ENCODE measurements at places on chromosomes 12 and 14.

GRCh38 chr12:113235976-113236375 lies 14.7 kb downstream of the TPCN1 start:
- no peak for DNase-seq

- DNase-seq = no peak
Measured at GRCh38 chr12:116376354-116377193, 99.1 kb upstream of the MED13L start.

DNA sequence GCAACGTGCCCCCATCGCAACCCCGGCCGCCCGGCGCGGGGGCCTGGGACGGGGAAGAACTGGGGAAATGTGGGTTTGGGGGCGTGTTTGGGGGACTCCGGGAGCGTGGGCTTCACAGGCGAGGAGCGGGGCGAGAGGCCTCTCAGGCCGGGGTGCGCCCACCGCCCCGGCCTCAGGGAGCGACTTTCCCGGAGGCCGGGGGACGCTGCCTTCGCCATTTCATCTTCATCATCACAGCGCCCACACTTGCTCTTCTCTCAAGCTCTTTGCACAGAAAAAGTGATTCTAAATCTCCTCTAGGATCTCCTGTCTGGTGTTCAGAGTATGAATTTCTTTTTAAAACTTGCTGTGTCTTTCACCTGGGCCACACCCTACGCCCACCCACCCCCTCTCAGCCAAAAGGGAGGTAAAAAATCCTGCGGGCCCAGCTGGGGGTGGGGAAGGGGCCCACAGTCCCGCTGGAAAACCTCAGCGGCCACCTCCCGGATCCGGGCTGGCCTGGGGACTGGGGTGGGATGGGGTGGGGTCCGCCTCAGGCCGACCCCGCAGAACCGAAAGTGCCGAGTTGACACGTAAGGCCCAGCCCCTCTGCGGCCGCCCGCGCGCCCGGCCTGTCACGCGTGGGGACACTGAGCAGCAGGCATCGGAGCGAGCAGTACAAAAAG lies 7.4 kb downstream of the CDKN1B start:
- no peak for DNase-seq

GRCh38 chr12:9365296-9365695 lies 157.1 kb upstream of the PZP start:
- no peak for DNase-seq

- no peak for DNase-seq
Measured at GRCh38 chr14:92105073-92105892, 1.1 kb downstream of the ATXN3 start.

GRCh38 chr12:87025976-87026375 lies 769.8 kb upstream of the MGAT4C start:
- no peak for DNase-seq

DNA sequence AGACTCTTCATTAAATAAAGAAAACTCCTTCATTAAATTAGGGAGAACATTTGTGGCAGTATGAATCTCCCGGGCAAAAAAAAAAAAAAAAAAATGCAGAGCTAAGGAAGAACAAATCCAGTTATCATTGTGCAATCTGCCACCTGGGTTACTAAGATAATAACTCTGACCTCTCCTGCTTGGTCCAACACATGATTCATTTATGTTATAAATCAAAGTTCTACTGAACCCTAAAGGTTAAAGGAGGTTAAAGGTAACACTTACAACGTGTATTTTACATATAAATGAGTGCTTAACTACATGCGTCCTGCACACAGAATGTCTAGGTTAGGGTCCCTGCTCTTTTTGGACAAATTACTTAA lies 4.2 kb downstream of the TGFB3 start:
- DNase-seq = no peak

GRCh38 chr12:123483602-123484248 lies 25.8 kb downstream of the SNRNP35 start:
- DNase-seq = no peak

- DNase-seq = no peak
Measured at GRCh38 chr14:59229653-59230406, 41.4 kb downstream of the DAAM1 start.

- no peak for DNase-seq
Measured at GRCh38 chr12:21775133-21775820, 771 bp upstream of the KCNJ8 start.

- no peak for DNase-seq
Measured at GRCh38 chr14:60662982-60663381, 13.7 kb upstream of the SIX1 start.

- DNase-seq = no peak
Measured at GRCh38 chr12:117408161-117408791, 46.9 kb upstream of the NOS1 start.

GRCh38 chr14:56989359-56989758 lies 179.1 kb upstream of the OTX2 start:
- no peak for DNase-seq

- no peak for DNase-seq
Measured at GRCh38 chr12:45502481-45503128, 226.9 kb upstream of the ARID2 start.

GRCh38 chr12:80184926-80185325 lies 85.6 kb downstream of the OTOGL start:
- DNase-seq = no peak

DNA sequence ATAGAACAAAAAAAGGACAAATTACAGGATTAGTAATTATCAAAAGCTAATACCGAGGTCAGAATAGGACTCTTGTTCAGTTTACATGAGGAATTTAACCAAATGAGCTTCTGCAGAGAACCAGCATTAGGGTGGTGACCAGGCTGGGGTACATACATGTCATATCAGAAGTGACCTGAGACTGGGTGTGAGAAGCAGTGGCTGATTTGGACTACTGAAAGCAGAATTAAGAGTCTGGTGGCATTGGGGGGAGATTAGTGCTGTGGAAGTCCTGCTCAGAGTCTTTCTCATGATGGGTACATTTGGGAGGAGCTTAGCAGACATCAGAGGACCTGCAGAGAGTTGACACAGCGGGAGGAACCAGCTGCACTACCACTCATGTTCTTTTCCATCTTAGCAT lies 21.7 kb downstream of the TRAF3 start:
- no peak for DNase-seq

DNA sequence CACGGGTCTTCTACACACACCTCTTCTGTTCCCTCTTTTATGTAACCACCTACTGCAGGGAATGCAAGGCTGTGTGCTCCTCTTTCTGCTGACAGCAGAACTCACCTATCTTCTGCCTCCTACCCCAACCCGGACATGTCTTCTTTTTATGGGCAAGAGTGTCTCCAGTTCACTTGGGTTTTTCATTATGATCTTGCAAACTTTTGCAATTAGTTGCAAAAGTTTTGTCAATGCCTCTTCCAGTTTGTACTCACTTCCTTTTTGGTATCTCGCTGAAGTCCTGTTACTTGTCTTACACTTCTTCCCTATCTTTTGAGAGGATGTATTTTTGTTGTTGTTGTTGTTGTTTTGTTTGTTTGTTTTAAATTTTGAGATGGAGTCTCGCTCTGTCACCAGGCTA lies 50.6 kb downstream of the DRAM1 start:
- DNase-seq = no peak

DNA sequence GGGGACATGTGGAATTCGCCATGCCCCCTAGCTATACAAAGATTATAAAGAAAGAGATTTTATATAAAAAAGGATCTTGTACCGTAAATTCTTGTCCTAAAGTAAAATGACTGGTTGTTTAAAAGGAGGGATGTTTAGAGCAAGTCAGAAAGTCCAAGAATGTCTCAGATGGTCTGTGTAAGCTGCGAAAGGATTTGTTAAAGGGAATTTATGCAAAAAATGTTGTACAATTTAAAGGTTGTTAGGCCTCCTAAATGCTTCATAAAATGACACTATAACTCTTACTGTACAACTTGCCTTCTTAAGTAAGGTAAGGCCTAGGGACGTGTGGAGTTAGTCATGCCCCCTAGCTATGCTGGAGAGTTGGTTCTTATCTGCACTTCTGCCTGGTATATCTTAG lies 237.6 kb downstream of the KCNH5 start:
- DNase-seq = no peak

- no peak for DNase-seq
Measured at GRCh38 chr14:66009089-66009488, 477.1 kb upstream of the CCDC196 start.

GRCh38 chr14:98651037-98651436 lies 621.0 kb downstream of the BCL11B start:
- DNase-seq = no peak

DNA sequence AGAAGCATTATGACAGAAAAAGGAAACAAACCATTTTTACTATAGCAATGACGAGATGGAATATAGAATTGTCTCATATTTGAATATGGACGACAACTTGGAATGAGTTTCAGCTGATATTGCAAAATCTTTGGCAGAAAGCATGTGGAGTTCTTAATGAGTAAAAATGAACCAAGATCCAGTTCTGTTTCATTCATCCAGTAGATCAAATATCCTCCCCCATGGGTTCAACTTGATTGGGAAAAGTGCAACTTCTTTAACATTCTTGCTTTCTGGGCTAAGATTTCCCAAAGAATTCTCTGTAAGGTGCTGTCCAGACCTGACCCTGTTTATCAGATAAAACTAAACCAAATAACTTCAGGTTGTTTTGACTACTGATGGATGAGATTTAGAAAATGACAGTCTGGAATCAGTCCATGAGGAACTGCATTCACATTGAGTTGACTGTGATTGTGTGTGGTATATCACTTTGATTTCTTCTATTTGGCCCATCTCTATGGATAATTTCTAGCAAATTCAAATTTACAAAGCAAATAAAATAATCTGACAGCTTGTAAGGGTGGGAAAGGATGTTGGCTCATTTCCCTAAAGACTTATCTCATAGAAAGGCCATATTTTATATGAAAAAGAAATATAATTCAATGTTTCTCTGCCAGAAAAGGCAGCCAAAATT lies 267.4 kb downstream of the ADAMTS20 start:
- no peak for DNase-seq

DNA sequence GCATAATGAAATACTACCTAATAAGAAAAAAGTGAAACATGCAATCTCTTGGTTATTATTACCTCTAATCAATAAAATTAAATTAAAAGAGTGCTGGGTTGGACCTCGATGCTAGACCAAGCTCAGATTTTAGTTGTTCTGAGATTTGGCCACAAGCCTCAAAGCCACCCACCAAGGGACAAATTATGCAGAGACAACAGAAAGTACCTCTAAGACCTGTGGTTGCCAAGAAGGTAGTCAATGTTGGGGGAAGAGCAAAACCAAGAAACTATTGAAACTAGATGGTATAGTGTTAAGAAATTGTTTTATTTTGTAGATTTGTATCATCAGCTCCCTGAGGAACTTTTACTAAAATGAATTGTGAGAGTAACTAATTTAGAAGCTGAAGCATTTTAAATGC lies 43.8 kb upstream of the ARID2 start:
- DNase-seq = no peak

- no peak for DNase-seq
Measured at GRCh38 chr12:22866406-22866805, 241.4 kb downstream of the ETNK1 start.

- no peak for DNase-seq
Measured at GRCh38 chr12:95143621-95144205, 70.3 kb upstream of the NR2C1 start.

GRCh38 chr12:23862701-23863100 lies 86.8 kb downstream of the SOX5 start:
- no peak for DNase-seq

GRCh38 chr14:75306927-75307699 lies 28.5 kb downstream of the FOS start:
- DNase-seq = no peak

- DNase-seq = no peak
Measured at GRCh38 chr14:100975671-100976070, 72.1 kb upstream of the RTL1 start.

DNA sequence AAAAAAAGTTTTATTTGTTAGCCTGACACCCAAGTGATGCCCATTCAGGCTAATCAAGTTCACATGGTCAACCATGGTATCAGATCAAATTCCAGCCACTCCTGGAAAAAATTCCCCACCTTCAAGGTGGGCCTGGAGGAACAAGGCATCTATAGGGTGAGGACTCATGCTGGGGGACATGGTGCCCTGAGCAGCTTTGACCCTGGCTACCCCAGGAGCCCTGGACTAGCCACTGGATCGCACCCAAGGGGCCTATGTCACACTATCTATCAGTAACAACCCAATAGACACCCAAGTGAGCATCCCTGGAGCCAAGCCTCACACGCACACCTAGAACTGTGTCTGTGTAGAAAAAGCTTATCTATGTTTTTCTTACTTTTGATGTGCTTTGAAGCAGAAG lies 4.1 kb upstream of the NCOR2 start:
- no peak for DNase-seq

GRCh38 chr12:65248656-65249633 lies 29.5 kb upstream of the MSRB3 start:
- DNase-seq = no peak

DNA sequence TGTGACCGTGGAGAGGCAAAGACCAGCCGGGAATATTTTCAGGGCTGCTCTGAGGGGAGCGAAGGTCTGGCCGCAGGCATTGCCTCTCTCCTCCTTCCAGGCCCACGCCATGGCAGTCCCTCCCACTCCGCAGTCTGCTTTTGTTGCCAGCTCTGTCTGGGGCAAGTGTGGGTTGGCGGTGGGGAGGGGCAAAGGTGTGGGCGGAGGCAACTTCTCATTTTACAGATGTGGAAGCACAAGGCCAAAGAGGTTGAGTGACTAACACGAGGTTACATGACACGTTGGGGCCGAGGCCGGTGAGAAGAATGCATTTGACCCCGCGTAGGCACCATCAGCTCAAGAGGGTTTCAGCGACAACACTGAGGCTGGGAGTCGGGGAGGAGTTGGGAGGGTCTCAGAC lies 6.1 kb upstream of the FAIM2 start:
- DNase-seq = no peak

GRCh38 chr14:84003346-84003745 lies 1526.6 kb upstream of the FLRT2 start:
- DNase-seq = no peak

- DNase-seq = no peak
Measured at GRCh38 chr12:53034459-53034858, 15.4 kb upstream of the TNS2 start.

DNA sequence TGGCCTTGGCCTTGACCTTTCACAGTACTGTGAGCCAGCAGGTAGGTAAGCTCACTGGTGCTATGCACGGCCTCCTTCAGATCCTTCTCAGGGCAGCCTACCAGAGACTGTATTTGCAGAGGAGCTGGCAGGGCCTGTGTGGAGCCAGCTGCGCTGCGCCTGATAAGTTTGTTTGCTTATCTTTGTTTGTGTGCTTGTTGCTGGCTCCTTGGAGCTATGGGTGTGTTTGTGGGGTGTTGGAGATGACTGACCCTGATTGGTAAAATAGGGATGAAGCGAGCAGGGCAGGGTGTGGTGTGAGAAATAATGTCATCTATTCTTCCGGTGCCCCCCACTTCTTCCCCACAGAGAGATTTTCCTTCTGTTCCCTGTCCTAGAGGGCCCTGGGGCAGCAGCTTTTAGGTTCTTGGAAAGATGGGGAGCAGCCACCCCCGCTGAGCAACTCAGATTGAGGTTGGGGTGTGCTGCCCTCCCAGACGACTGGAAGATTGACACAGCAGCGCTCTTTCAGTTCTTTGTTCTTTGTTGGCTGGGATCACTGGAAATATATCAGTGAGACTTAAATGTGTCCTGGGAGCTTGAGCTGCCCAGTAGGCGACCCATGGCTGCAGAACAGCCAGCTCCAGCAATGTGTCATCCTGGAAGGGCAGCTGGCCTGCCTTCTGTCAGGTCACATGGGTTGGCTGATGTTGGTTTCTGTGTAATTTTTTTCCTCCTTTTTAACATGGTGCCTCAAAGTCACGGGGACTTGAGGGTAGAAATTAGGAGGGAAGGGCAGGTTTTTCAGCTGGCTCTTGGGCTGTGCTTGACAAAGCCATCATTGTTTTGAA lies 19.6 kb downstream of the MLXIP start:
- no peak for DNase-seq

Data from stimulated activated CD8-positive, alpha-beta memory T cell treated with anti-CD3 and anti-CD28 coated beads, Interleukin-7, amount 100 ng/mL, for 48 hours (primary cell).